Thoracic aorta (tissue), 2 donors: ENCODE measurements at places on chromosomes 1 and 21.

- no peak for DNase-seq
Observed at GRCh38 chr1:232477728-232478127, 152.2 kb downstream of the SIPA1L2 start.

GRCh38 chr1:244792188-244792850, 43.1 kb upstream of the COX20 start:
- DNase-seq, result no peak

- no peak for DNase-seq
Observed at GRCh38 chr1:15153184-15153841, at the start of gene TMEM51. TSS of gene TMEM51 (plus strand) at chr1:15153747. CDS start at chr1:15215088, 61,341 bp downstream.

DNA sequence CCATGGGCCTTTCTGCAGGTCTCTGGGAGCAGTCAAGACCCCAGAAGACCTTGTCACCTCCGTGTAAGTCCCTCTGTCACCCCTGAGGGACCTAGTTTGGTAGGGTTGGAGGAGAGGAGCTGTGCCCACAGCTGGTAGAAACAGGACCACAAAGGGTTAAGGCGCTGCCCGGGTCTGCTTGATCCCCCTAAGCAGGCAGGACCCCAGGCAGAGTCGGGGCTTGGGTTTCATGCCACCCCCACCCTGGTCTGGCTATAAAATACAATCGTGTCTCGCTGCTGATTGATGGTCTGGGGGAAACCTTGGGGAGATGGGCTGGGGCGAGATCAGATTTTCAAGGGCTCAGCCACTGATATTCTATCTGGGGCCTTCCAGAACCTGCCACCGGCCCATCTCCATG, 50.9 kb downstream of the TAS1R2 start:
- DNase-seq, result no peak

DNA sequence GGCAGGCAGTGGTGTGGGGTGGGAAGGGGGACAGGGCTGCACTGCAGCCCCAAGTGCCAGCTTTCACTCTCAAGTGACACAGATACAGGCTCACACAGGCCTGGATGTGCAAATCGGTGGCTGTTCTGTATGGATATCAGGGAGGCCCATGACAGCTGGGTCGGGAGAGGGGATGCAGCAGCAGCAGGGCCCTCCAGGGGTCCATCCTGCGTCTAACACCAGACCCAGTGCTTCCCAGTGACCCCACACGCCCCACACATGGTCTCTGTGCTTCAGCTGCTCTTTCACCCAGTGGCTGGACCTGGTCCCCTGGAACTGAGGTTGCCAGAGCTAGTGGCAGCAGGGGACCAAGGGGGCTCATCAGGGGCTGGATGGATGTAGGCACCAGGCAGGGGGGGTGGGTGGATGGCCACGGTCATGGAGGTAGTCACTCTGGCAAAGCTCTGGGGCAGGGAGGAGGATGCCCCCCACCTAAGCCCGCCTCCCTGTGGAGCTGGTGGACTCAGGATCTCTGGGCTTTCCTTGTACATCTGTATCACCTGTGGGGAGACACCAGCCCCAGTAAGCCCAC, 13.9 kb downstream of the BTBD19 start:
- no peak for DNase-seq

- no peak for DNase-seq
Observed at GRCh38 chr1:42674214-42674613, 8.0 kb upstream of the YBX1 start.

DNA sequence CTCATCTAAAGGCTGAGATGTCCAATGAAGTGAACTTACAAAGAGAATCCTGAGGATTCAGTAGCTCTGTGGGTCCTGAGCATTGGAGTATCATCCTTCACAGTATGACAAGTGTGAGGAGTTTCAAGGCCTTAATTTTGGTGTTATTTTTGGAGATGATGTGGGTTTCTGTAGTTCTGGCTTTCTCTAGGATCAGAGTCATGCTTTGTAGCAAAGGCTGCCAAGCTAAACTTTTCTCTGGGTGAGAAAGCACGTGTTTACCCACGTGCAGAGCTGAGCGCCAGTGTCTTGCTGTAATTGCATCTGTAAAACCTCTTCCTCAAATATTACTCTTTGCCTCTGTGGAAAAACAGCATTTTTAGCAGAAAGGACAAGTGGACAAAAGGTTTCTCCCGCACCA, 387.8 kb upstream of the LYPLAL1 start:
- peak; percentile 3 for DNase-seq

- no peak for DNase-seq
Observed at GRCh38 chr1:161482610-161483009, 22.6 kb upstream of the FCGR2A start.

GRCh38 chr1:24963099-24963872, 33.2 kb upstream of the RUNX3 start:
- DNase-seq, result no peak

DNA sequence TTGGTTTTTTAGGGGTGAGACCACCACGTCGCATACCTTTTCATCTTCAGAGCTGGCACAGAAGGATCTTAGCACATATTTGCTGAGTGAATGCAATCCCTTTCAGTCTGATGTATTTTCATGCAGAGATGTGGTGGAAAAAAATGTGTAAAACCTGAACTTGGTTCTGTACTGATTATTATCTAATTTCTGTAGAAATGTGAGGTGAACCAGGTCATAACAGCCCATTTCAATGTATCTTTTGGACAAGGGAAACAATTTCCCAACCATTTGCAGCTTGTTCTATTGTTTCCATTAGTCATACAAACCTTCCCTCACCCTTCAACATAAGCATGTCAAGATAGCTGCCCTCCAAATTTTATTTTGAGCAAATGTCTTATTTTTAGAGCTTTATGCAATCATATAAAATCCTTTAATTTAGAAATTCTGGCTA, 46.8 kb upstream of the RUNX1 start:
- DNase-seq, result no peak

GRCh38 chr1:177897998-177898654, 71.7 kb downstream of the SEC16B start:
- no peak for DNase-seq

DNA sequence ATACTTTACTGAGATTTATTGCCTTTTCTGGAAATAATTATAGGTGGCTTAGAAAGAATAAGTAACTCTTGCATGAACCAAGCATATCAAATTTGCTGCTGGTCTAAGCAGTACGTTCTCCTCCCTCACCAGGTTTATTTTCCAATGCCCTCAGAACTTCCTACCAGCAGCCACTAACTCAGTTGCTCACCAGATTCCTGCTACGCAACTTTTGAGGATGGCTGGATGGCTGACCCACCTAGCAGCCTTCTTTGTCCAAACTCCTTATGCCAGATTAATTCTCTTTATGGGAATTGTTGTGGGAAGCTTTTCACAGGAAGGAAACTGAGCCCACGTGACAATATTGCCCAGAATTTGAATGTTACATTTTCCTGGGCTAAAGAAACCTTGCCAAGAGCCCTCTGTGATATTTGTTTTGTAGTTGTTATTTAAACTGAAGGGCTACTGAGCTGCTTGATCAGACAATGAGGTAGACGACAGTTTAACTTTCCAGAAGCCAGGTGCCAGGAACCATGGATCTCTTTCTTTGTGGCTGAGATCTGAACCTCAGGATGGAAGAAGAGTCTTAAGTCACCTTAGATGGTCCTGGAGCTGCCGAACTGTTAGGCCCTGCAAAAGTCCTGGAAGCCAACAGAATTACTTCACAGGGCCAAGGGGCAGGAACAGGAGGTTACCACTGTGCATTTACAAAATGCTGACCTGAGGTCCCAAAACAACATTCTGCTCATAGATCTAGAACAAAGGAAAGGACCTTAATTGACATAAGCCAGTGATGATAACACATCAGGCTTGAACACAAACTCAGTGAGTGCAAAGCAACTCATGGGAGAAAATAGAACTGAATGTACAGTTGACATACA, 85.5 kb upstream of the ATP1A1 start:
- DNase-seq, result no peak

DNA sequence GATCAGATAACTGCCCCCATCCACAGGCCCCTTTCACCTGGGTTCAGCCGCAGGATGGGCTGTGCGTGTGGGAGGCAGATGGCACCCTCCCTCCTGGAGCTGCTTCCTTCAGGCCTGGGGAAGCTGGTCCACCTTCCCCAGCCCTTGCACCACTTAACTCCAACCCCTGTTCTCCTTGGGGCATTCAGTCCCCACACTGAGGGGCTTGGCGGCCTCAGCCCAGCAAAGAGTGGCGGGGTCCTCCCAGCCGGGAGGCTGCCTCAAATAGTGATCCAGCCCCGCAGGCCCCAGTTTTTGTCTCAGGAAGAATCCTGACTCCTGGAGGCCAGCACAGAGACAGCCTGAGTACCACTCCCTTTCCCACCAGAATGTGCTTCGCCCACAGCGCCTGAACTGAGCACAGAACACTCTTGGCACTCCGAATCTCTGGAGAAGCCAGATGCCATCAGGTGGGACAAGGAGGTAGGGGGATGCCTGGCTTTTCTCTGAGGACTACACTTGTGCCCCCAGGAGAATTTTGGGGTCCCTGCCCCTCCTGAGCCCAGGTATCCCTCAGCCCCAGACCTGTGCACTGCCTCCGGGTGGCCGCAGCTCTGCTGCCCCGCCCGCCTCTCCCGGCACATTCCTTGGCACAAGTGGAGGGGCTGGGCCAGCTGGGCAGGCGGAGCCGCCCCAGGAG, 936 bp downstream of the PAQR6 start:
- no peak for DNase-seq

DNA sequence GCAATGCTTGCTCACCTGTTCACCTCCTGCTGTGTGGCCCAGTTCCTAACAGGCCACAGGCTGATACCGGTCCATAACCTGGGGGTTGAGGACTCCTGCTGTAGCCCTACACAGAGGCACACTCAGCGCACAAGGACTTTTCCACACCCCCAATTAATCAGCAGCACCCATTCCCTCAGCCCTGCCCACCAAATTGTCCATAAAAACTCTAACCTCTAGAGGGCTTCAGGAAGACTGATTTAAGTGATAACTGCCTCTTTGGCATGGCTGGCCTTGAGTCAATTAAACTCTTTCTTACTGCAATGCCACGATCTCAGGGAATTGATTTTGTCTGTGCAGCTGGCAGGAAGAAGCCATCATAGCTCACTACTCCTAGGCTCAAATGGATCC, 71.3 kb upstream of the MUTYH start:
- no peak for DNase-seq

DNA sequence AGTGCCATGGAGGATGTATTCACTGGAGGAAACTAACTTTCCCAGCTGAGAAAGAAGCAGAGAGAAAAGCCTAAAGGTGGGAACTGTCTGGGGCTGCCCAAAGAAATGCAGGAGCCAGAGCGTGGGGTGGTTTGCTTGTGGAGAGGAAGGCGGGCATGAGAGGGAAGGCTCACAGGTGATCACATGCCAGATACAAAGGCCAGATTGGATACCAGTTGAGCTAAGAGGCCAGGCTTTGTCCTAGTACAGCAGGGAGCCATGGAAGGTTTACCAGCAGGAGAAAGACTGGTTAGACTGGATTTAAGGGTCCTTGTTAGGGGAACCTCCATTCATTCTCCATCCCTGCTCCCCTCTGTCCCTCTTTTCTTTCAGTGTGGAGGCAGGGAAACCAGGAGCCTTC, 66.4 kb downstream of the BEND5 start:
- DNase-seq, result no peak

GRCh38 chr1:17307329-17307728, 668 bp upstream of the PADI4 start:
- DNase-seq, result no peak
